Occipital lobe (tissue), 3 donors: ENCODE measurements at places on chromosomes 1 and 21.

DNA sequence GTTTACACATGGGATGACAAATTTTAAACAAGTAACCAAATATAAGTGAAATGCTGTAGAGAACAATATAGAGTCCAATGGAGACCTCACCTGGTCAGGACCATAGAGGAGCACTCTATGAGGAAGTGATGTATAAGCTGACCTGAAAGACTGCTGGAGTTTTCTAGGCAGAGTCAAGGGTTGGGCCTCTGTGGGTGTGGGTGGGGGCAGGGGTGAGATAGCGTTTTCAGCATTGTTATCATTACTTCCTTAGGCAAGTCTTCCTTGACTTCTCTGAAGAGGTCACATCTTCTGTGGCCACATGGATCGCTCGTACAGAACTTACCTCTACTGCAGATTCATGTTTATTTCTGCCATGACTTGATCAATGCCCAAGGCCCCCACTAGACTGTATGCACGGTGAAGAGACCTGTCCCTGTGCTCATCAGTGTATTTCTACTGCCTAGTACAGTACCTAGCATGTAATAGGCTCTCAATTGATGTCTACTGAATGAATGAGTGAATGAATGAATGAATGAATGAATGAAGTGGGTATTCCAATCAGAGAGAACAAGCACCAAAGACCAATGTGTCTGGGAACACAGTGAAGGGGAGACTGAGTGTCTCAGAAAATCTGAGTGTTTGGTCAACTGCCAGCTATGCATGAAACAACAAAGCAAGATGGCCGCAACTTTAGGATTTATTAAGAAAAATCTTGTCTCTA, 116.5 kb downstream of the RNF220 start:
- no peak for DNase-seq

- DNase-seq, result no peak
Measured at GRCh38 chr1:184425449-184426277, 38.8 kb downstream of the C1orf21 start.

DNA sequence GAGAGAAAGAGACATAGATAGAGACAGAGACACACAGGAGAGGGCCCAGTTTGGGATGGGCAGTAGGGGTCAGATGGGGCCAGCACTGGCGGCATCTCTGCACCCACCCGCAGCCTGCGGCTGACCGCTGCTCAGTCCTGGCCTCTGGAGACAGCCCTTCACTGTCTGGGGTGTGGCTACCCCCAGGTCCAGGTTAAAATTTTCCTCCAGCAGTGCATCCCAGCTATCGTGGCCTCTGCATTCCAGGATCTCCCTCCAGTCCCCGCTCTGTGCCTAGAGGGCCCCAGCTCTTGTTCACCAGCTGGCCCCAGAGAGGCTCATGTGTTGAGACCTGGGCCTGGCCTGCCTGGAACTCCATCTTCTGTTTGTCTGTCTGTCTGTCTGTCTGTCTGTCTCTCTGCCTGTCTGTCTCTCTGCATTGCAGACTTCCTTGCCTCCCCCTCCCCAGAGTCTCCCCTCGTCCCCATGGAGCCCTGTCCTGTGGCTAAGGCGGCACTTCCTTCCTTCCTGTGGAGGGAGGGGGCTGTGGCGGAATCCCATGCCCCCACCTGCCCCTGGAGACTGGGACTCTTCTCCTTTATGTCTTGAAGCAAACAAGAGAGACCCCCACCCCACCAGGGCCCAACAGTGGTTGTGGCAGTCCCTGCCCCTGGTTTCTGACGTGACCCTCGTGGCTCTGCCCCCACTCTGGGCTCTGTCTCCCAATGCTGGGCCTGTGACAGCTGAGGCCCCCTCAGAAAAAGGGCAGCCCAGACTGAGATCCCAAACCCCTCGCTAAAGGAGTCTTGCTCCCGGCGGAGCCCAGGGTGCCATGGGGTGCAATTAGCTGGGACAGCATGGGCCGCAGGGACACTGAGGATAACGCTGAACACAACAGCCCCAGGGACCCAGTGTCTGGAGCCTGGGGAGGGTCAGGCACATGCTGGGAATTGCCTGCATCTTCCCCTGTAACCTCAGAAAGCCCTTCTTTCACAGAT, 241.8 kb downstream of the NPHP4 start:
- DNase-seq, result no peak

DNA sequence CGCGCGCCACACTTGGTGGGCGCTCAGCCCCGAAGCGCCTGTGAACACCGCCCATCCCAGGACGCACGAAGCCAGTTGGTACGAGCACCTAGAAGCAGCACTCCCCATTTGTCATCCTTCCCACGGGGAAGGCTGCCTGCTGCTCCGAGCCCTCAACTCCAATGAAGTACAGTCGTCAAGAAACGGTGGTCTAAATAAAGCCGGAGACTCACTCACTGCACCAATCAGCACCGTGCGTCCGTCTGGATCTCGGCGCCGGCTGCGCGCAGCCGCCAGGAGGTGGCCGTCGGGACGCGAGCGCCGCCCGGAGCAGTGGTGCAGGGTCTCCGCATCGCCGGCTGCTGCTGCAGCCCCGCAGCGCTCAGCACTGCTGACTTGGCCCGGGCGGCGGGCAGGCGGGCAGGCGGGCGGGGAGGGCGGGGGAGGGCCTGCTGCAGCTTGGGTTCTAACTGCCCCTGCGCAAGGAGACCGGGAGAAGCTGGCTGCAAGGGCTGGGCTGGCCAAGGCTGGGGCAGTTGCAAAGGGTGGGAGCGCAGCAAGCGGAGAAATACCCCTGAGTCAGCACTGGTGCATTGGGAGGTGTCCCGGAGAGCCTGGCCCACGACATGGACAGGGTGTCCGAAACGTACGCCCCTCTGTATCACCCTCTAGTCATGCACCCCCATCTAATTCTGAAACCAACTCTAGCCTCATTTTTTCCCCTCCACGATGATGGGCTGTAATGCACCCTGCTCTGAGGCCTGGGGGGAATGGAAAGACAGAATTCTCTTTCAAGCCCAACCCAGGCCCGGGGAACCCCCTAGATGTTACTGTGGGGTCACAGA, 35.8 kb upstream of the H6PD start:
- DNase-seq, result peak; percentile 45

DNA sequence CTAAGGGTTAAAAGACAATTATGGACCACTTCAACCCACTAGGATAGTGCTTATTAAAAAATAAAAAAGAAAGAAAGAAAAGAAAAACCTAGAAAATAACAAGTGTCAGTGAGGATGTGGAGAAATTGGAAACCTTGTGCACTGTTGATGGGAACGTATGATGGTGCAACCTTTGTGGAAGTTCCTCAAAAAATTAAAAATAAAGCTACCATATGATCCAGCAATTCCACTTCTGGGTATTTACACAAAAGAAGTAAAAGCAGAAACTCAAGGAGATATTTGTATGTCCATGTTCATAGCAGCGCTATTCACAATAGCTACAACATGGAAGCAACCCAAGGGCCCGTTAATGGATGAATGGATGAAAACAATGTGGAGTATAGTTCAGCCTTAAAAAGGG, 115.2 kb upstream of the ATP1A1 start:
- no peak for DNase-seq

- DNase-seq, result no peak
Measured at GRCh38 chr1:157400766-157401165, 151.5 kb downstream of the FCRL5 start.

GRCh38 chr1:90502194-90502593, 214.9 kb downstream of the BARHL2 start:
- no peak for DNase-seq

DNA sequence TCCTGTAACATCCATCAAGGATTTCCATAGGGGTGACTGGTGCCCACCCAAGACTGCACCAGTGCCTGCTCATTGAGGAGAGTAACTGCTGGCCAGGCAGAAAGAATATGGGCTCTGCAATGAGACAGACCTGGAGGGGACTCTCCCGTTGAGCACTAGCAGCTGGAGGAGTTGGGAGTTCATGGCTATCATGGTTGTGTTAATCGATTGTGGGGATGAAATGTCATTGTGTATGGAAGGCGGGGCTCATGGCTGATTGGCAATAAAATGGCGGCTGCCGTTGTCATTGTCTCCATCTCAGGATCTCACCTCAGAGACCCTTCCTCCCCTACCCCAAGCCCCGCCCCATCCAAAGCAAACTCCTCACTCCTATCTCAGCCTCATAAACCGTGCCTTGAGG, 3.9 kb downstream of the TMEM125 start:
- DNase-seq, result no peak

- no peak for DNase-seq
Measured at GRCh38 chr1:217313096-217313495, 317.8 kb downstream of the GPATCH2 start.
